CD4-positive, alpha-beta T cell treated with Interleukin-4 for 4 hours (primary cell): ENCODE measurements at places on chromosomes 11 and 22.

GRCh38 chr11:133156986-133157745 lies 375.1 kb downstream of the OPCML start:
- DNase-seq = no peak

- no peak for DNase-seq
These were observed 541 bp downstream of the HORMAD2 start for GRCh38 chr22:30080805-30081204.

DNA sequence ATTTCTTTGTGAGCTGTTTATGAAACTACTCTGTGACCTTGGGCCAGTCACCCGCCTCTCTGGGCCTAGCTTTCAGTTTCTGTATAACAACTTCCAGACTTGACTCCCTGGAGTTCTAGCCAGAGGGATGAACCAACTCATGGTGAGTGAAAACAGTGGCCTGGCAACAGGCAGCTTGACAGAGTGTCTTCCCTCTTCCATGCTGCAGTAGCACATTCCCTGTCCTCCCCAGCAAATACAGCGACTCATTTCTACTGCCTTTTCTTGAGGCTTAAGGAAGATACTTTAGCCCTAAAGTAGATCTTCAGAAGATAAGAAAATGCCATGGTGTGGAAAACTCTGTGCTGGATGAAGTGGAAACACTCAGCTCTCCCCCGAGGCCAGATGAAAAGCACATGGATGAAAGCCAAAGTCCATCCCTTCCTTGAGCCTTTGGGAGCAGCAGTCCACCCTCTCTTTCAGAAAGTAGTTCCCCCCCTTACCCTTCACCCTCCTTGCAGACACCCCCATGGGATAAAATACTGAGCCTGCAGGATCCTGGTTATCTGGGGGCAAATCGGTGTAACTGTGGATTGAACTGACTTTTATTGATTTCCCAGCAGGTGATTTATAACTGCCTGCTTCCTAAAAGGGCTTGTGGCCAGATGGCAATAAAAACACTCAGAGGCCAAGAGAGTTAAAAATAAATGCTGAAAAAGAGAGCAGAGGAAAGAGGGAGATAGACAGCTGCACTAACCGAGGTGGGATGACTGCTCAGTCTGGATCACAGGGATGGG lies 24.1 kb downstream of the IRAG1 start:
- no peak for DNase-seq

DNA sequence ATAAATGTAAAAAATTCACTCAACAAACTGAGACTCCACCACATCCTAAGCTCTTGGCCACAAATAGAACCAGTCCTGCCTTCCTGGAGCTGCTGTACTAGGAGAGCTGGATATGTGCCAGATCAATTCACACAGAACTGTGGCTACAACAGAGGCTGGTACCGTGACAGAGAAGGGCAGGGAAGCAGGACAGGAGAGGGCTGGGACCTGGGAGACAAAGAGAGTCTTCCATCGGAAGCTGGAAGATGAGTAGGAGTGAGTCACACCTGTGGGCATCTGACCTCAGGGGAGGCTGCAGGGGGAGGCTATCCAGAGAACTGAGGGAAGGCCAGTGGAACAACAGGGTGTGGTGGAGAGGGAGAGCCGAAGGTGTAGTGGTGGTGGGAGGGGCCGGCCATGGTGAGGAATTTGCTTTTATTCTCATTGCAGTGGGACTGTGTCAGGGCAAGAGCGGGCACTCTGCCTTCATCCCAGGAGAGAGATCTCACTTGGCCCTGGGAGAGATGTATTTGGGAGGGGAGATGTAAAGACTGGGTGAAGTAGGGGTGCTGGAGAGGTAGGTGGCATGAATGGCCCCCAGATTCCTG lies 1.9 kb upstream of the LTBP3 start:
- no peak for DNase-seq

- no peak for DNase-seq
These were observed 31.5 kb upstream of the SCGB1A1 start for GRCh38 chr11:62387381-62387780.

GRCh38 chr11:111477898-111478297 lies 34.3 kb downstream of the BTG4 start:
- no peak for DNase-seq

DNA sequence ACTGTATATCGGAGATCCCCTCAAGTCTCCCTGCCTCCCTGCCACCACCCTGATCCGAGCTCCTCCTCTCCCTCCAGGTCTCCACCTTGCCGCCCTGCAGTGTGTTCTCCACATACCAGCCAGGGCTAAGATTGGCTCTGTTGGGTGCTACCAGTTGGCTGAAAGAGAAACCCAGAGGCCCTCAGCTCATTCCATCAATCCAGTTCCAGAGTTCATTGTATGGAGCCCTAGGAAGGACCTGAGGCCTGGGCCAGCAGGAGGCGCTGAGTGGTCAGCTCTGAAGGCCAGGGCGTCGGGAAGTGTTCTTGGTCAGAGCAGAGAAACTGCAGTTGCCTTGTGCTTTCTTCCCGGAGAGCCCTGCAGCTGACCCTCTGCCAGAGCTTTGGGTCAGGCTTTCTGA lies 2.2 kb upstream of the TOP3B start:
- DNase-seq = no peak

DNA sequence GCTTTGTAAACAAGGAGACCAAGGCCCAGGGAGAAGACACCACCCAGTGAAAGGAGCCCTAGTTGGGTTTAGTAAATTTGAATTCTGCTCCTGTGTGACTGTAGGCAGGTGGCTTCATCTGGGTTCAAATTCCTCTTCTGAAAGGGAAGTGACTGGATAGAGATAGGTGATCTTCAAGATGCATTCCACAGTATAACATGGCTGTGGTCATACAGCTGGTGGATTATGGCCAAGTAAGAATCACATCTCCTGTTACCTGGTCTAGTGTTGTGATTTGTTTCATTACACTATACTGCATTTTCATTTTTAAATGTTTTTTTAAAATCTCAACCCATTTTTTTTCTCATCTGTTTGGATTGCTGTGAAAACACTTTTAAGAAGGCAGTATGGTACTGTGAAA lies 58.0 kb upstream of the PICALM start:
- DNase-seq = no peak

- no peak for DNase-seq
These were observed 42.1 kb upstream of the LARGE1 start for GRCh38 chr22:33962409-33962808.

- DNase-seq = no peak
These were observed 60.4 kb downstream of the SERGEF start for GRCh38 chr11:17952487-17952886.

DNA sequence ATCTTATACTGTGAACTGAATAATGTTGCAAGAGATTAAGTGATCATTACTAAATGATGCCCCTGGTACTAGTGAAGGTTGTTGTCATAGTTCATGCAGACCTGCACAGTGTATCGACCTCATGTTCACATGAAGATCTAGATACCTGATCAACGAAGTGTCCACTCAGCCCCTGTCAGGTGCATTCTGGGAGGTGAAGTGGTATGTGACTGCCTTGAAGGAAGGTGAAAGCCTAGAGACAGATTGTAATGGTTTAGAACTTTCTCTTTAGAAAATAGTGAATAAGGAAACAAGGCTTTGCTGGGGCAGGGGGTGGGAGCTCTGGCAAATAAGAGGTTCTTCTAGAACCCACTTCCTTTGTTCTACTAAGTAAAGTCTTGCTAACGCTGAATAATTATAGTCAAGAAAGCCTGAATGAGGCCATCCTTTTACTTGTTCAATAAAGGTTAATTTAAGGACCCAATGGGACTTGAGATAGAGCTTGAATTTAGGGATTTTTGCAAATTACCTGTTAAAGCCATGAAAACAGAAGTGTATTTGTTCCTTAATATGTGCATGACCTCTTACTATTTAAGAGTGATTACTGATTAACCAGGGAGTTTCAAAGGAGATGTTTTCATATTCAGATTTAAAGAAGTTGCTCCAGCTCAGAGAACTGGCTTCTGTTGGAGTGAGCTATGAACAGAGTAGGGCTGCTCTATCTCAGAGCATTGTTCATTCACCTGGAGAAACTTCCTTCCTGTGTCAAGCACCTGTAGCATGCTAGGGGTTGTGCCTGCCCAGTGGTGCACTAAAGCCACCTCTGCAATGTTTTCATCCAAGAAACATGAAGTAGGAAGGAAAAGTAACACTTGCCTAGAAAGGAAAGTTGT lies 45.3 kb downstream of the C22orf31 start:
- DNase-seq = no peak

GRCh38 chr11:75492181-75492820 lies 33.4 kb downstream of the GDPD5 start:
- DNase-seq = peak; percentile 66

DNA sequence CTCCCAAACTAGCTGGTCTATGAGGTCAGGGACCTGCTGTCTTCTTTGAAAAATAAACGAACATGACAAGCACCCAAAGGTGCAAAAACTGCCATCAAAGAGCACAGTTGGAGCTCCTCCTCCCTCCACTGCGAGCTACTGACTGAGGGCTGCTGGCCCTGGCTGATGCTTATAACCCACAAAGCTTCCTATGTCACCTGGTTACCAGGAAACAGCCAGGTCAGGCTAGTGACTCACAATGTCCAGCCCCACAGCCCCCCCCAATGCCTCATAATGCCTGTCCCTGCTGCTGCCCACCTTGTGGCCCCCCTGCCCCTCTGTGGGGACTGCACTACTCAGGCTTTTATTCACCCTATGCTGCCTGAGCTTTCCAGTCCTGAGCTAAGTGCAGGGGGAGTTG lies at the start of gene DRICH1:
DRICH1 (minus strand) TSS at position 144 of the 400 bp plus-strand sequence. CDS start 298 bp downstream, outside the sequence.
- no peak for DNase-seq

- DNase-seq = no peak
These were observed 90.6 kb downstream of the DSCAML1 start for GRCh38 chr11:117706322-117706814.

GRCh38 chr11:110311783-110312579 lies 15.6 kb upstream of the RDX start:
- DNase-seq = no peak

DNA sequence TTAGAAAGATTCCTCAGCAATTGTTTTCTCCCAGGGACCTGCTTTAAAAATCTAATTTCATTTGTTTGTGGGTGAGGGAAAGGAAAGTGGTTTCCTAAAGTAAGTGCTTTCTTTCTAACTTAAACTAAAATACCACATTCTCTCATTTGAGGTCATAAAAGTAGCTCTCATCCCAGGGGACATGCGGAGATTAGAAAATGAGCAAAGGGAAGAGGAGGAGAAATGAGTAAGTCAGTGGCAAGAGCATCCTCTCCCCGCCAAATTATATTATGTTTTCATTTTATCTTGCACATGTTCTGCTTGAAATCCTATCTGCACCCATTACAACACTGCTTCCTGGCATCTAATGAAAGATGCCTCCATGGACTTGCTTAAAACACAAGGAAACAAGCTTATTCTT lies 191.4 kb downstream of the ARHGAP42 start:
- DNase-seq = no peak

DNA sequence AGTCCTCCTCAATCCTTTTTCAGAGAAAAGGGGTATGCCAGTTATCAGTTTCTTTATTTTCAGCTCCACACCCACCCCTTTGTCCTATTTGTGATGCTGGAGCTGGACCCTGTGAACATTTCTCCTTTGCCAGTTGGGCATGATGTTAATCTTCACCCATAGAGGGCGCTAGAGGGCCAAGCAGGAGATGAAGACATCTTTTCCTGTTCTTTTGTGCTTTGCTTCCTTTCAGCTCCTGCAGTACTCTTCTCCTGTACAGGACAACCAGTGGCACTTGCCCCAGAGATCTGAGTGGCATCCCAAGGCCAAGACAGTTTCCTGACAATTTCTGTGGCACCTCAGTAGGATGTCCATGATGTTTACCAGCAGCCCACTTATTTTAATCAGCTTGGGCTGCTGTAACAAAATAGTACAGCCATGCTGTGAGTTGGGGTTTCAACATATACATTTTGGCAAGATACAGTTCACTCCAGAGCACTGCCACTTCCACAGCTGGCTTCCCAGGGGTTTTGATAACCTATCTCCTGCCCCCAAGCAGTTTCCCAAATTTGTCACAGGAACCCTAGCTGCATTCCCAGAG lies 4.6 kb downstream of the SAA2 start:
- peak; percentile 80 for DNase-seq

GRCh38 chr22:26072621-26073020 lies 96.6 kb upstream of the SEZ6L start:
- no peak for DNase-seq

- no peak for DNase-seq
These were observed 95.3 kb upstream of the OR9G4 start for GRCh38 chr11:56843816-56844215.

DNA sequence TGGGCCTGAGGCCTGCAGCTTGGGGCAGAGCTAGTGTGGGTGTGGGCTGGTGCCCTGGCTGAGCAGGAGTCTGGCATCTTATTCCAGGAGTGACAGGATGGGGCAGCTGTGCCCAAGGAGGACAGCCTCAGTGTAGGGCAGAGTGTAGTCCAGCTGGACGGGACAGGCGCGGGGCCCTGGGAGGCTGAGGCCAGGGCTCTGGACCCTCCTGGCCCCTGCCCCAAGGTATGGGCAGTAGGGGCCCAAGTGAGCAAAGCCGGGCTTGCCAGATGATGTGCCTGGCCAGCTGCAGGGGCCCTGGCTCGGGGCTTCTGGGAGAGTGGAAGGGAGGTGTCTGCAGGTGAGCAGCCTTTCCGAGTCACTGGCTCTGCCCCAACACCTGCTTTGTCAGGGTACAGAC lies 1190.9 kb downstream of the BRD1 start:
- no peak for DNase-seq

DNA sequence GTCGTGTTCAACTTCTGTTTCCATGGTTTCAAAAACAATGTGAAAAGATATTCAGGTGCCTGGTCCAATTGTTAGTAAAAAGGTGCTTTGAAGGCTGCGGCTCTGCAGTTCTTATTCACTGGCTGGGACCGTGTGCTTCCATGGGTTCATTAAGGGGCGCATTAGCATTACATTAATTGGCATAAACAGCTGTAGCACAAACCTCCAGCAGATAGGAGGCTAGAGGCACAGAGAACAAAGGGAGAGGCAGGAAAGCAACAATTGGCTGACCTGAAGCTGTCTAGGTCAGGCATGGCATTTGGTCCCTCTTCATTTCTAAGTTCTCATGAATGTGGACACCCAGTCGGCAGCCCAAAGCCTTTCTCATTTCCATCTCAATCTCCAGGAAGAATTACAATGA lies 16.6 kb downstream of the PAK1 start:
- DNase-seq = no peak

DNA sequence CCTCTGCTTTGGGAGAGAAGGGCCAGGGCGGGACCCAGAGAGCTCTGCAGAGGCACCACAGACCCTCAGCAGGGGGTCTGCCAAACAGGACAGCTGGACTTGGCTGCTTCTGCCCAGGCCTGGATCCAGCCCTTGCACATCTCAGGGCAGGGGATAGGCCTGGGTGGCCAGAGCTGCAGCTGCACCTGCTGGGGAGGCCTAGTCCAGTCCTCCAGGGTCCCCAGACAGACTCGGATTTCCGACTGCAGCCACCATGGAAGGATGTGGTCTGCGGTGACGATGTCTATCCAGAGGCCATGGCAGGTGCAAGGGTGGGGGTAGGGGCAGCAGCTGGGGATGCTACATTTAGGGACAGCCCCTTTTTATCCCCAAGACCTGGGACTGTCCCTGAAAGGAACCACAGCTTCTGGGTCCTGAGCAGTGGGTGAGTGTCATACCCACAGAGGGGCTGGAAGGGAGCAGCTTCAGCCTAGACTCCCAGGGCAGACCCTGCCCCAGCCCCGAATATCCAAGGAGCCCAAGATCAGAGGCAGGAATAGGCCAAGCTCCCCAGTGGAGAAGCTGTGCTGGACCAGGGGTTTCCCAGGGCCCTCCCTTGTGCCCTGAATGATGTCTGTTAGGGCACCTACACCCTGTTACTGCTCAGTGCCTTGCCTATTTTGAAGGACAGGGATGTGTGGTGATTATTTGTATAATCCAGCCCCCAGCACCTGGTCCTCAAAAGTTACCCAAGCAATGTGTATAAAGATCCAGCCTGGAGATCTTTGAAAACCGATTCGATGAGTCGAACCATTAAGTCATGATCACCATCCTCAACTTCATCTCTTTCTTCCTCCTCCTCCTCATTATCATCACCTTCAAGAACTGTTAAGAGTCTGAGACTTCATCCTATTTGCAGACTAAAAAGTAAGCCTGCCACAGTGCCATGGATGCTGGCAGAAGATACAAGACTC lies 2.5 kb upstream of the IGLL5 start:
- no peak for DNase-seq
